ENCODE measurements at places on chromosomes 16 and 17. TPM values are rescaled to one million over a fixed set of nuclear protein-coding genes. Genes with fewer than 3 reads are reported as not detected.

NOG gene
- total RNA-seq = 0.26 TPM

CDH13 gene
- 23.3 TPM for total RNA-seq

TPSD1 gene
- total RNA-seq = not detected

HS3ST6 gene
- total RNA-seq = not detected

ALOX12 gene
- total RNA-seq = 0.26 TPM
